ENCODE measurements at places on chromosomes 12 and 14.

- DNase-seq: peak; percentile 33
Observed at GRCh38 chr12:9883175-9883574, 1.9 kb downstream of the KLRF2 start.

DNA sequence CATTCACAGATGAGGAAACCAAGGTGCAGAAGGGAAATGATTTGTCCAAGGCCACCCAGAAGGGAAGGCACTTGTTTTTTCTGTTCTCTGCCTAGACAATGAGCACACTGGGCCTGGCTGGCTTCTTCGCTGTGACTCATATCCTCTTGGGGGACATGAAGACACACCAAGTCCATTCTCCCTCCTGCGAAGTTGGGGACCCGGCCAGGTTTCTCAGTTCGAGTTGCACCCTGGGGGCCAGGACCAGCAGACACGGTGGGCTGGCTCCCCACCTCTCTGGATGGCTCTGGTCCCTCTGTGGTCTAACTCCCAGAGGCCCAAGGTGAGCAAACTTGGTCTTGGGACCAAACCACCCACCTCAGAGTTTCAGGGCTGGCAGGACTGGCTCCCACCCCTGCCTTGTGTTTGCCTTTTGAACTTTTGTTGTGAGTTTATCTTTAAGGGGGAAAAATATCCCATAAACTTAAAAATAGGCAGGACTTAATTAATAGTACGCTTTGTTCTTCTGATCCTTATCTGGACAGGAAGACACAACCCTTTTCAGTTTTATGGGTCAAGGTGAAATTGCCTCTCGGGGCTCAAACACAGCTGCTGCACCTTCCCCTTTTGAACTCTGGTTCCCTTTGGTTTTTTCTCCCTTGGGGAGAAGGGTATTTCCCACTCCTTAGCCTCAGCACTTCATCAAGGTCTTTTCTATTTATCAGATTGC lies 9.0 kb upstream of the MLEC start:
- no peak for DNase-seq

GRCh38 chr12:9132008-9132535 lies 16.4 kb upstream of the A2M start:
- DNase-seq: peak; percentile 70

- DNase-seq: no peak
Observed at GRCh38 chr12:20985399-20985798, 145.6 kb upstream of the SLCO1B1 start.

DNA sequence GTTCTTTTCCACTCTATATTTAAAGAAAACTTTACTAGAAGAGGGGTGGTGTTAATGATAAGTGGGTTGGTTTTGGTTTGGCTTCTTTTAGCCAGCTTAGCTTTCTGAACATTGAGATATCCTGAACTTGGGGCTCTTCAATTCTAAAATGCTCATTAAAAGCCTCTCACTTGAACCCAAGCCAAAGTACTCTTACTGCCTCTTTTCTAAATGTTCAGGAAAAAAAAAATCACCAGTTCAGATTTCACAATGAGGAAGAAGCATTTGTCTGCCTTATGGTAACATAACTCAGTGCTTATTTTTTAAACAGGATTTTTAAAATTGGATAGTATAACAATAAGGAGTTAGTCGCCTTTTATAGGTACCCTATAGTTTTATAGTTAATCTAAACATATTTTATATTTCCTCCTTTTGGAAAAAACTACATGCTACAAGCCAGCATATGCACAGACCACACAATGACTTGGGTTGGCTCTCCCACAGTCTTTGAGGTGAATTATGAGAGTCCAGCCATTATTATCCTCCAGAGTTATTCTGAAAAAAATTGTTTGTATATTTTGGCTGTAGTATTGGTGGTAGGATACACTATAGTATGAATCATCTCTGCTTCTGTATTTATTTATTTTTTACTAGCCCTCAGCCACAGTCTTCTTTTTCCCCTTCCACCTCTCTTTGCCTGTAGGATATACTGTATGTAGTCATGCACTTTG lies 195.5 kb upstream of the TMPO start:
- no peak for DNase-seq

- peak; percentile 98 for DNase-seq
Observed at GRCh38 chr12:108560321-108560721, 652 bp downstream of the SART3 start.

DNA sequence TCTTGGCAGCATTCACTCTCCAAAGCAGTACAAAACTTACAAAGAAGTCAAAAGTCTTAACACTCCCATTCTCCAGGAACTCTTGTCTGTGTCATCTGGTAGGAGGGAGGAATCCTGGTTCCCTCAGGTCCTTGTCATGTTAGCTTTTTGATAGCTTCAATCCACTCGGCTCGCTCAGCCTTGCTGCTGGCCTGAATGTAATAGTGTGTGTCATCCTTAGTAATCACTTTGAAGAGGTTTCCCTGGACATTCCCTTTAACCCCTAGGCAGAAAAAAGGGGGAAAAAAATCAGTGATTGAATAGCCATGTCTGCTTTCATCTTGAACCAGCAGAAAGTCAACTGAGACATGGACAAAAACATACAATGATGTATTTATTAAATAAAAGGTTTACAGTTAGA lies 24.8 kb downstream of the PLEK2 start:
- DNase-seq: no peak

GRCh38 chr14:105881021-105881930 lies 354.9 kb downstream of the TMEM121 start:
- DNase-seq: no peak

DNA sequence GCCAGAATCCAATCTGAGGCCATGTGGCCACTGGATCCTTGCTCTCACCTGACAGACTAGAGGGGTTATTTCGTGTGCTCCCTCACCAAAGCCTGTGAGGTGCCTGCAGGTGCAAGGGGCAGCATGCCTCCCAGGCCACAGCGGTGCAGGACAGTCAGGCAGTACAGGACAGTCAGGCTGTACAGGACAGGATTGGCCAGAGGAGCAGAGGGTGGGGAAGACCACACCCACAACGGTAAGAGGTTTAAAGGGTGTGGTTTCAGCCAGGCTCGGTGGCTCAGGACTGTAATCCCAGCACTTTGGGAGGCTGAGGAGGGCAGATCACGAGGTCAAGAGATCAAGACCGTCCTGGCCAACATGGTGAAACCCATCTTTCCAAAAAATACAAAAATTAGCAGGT lies 3.1 kb upstream of the BRF1 start:
- DNase-seq: no peak

DNA sequence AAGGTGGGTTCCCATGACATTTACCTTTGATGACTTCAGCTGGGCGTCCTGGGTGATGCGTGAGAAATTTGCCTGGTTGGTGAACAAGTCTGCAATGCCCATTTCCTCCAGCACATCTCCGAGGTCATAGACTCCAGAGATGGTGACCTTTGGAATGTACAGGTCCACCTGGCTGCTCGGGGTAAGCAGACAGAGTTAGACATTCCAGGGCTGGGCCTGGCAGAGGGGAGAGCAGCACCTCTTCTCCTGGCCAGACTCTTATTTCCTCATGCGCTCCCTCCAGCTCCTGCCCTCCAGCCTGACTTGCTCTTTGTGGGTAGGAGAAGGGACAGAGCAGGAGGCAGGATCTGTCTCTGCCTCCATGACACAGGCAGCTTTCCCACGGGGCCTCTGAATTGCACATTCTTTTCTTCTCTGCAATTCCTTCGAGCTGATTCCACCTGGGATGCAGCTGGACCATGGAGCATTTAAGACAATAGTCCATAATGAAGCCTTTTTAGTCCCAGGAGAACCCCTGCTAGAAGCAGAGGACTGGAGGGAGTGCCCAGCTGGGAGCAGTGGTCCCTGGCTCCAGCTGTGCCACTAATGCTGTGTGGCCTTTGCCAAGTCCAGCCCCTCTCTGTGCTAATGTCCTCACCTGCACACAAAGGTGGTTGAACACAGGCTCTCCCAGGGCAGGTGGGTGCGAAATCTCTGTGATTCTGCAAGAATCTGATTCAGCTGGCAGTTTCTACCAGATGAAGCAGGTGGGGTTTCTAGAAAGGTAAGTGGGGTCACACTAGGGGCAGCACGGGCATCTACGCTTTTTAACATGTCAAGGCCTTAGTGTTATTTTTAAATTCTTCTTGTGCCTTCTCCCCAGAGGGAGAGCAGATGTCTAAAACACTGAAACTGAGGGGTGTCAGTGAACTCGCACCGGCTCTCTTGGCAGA lies 13.2 kb upstream of the SERPINA10 start:
- DNase-seq: no peak

DNA sequence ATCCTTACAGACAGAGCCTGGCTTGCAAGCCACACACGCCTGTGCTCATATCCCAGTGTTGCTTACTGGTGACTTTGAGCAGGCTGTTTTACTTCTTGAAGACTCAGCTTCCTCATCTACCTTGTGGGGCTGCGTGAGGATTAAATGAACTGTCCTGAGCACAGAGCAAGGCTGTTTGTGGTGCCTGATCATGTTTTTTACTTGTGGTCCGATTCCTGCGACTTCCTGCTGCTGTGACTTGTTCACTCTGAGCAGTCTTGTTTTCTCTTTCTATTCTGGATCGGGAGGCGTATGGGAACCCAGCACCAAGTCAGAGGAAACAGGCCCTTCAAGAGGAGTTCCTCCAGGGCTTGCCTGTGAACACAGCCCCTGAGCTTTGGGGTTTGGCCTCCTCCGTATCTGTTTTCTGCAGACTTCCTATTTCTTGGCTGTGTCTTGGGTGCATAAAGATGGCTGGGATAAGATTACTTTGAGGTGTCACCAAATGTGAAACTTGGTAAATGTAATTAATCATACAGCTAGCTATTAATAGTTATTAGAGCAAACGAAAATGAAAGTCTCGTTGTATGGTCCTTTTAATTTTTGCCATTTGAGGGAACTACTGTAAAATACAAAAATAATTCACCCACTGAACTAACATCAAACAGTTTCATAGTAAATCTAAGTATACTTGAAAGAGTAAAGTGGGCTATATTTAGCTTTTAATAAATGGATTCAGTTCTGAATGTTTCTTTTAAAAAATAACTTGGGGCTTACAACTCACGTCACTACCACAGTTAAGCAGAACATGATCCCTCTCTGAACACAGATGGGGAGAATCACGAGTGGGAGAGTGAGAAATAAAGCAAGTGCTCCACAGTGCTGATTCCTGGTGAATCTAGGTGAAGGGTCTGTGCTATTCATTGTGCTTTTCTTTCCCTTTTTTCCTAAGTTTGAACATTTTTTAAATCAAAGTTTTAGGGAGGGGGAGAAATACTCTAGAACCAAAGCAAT lies 251.5 kb downstream of the FOXN3 start:
- DNase-seq: no peak

GRCh38 chr14:101231828-101232227 lies 328.3 kb upstream of the RTL1 start:
- DNase-seq: no peak

- no peak for DNase-seq
Observed at GRCh38 chr12:34207858-34208257, 185.6 kb downstream of the ALG10 start.

DNA sequence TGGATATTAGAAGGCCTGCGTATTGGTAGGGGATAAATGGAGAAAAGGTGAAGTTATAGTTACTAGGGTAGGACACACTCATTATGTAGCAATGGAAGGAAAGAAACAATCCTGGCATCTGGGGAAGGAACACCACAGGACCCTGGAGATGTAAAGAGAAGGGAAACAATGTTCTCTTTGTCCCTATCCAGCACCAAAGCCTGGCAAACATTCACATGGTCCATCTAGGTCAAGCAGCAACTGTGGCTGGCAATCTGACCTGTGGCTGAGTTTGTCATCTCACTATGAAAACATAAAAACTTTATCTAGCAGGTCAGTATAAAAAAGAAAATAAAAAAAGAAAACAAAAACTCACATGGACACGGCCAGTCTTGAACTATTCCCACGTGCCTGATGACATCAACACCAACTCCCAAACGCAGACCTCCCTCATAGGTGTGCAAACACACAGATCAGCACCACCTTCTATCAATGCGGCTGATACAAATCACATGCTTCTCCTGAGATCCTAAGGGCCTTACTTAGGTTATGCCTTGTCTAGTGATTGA lies 2.6 kb downstream of the POMT2 start:
- DNase-seq: no peak

GRCh38 chr14:90545966-90546751 lies 149.3 kb downstream of the CALM1 start:
- peak; percentile 21 for DNase-seq

- DNase-seq: no peak
Observed at GRCh38 chr12:38384816-38385378, 68.3 kb downstream of the ALG10B start.

- DNase-seq: peak; percentile 14
Observed at GRCh38 chr12:113369391-113369985, 11.1 kb downstream of the PLBD2 start.

- DNase-seq: no peak
Observed at GRCh38 chr14:64195199-64195598, 99.0 kb downstream of the ESR2 start.

GRCh38 chr14:88388741-88389282 lies 3.4 kb downstream of the SPATA7 start:
- DNase-seq: no peak

DNA sequence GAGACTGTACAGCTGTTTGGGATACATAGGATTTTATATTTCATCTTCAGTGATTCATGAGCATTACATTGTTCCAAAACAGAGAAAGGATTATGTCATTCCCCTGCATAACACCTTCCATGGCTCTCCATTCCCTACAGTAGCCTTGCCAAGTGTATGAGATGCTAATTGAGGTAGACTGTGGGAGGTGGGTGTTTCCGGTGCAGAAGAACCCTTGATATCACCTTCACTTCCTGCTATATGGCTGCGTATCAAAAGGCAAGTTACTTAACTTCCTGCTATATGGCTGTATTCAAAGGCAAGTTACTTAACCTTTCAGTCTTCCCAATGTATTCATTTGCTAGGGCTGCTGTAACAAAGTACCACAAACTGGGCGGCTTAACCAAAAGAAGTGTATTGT lies 11.2 kb downstream of the FAR2 start:
- DNase-seq: no peak

GRCh38 chr12:47075192-47076084 lies 4.0 kb upstream of the PCED1B start:
- no peak for DNase-seq

DNA sequence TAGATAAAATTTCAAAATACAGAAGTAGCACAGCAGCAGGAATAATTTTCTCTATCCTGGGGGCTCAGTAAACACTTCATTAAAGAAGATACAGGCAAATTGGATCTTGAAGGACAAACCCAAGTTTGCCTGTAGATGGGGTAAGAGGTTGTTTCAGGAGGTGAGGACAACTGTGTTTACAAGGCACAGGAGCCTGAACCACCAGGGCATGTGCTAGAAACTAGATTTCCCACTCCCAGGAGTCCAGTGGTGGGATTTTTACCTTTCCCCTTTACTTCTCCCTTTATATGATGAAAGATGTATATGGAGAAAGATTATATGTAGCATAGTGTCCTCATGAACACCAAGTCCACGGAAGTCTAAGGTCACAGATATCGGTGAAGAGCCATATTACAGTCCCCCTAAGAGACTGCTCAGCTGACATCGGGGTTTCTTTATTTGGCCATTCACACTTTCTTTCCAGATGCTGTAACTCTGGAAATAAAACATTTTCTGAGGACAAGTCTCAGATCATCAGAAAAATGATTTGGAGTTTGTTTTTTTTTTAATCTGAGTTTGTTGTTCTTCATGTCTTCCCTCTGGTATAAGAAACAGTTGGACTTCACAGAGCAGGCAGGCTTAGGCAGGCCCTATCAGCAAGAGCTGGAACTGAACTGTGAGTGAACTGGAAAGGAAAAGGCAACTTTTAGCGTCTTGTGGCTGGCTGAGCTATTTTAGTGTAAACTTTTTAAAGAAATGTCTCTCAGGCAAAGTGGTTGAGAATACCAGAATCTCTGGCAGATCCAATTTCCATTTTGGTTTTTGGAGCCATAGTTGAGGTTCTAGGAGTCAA lies 8.0 kb upstream of the EVL start:
- peak; percentile 35 for DNase-seq

GRCh38 chr14:75450381-75451276 lies 22.8 kb downstream of the JDP2 start:
- peak; percentile 37 for DNase-seq

- DNase-seq: no peak
Observed at GRCh38 chr12:109708939-109709338, 4.7 kb upstream of the FAM222A start.

Measured in amniotic epithelial cell (primary cell).